ENCODE measurements at places on chromosomes 11 and 22.

DNA sequence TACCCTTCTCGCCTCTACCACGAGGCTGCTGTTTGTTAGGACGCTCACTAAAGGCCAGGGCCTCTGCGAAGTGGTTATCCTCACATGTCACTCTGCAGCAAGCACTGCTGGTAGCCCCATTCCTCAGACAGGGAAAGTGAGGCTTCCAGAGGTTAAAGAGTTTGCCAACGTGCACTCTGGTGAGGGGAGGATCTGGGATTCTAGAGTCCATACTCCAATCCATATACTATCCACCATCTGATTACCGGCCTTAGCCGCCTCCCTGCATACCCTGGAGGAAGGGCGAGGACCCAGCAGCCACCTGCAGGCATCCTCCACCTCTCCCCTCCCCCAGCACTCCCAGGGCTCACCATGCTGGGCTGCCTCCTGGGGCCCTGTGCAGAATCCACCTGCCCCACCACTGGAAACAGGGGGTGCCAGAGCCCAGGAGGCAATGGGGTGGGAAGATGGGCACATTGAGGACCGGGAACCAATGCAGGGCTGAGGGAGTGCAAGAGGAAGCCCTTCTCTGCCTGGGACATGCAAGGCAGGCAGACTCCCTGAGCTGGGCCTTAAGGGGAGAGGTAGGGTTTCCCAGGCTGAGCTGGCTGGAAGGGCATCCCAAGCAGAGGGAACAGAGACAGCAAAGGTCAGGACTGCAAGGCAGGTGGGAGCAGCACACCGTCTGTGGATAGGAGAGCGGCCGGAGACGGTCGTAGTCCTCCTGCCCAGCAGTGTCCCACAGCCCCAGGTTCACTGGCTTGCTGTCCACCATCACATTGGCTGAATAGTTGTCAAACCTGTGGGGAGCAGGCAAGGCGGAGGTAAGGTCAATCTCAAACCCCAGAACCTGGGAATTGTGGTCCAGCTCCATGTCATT, 11.7 kb downstream of the RAC2 start:
- no peak for DNase-seq

DNA sequence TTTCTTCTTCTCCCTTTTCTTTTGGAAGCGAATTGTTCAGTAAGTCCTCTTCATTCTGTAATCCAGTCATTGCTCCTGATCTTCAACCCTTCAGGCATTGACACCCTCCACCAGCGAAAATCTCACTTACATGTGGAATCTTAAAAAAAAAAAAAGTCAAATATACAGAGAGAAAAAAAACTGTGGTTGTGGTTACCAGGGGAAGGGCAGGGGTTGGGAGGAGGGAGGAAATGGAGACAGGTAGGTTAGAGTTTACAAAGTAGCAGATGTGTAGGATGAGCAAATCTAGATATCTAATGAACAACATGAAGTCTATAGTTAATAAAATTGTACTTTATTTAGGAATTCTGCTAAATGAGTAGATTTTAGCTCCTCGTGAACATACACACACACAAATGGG, 17.7 kb upstream of the TMEM123 start:
- DNase-seq, result no peak

DNA sequence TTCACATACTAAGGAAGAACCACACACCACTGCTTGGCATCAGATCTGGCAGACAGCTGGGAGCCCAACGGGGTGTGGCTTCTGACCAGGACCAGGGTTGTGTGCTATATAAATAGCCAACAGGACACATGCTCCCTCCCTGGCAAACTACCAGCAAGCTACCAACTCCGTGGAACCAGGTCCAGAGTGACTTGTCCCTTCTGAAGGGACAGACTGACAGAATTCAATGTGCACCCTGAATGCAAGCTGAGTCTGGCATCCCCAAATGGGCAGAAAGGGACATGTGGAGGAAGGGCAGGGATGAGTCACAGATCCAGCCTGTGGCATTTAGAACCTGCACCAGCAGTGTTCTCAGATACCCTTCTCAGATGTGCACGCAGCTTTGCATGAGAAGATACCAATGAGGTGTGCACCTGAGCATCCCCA, 92.9 kb downstream of the MICAL3 start:
- DNase-seq, result no peak

DNA sequence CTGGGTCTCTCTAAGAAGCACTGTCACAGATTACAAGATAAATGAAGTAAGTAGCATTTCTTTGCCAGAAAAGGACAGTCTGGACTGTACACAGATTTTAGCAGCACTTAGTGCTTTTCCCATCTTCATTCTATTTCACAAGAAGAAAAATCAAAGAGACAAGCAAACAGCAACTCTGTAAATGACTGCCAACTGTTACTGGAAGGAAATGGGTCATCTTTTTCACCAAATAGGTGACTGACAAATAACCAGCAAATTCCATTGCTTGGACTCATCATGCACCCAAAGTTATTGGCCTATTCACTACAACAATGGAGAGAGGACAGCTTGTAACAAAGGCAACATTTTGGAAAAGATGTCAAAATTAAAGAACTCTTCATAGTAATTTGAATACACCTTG, 28.9 kb upstream of the CARD18 start:
- DNase-seq, result peak; percentile 27

- DNase-seq, result no peak
Measured at GRCh38 chr11:128379587-128380580, 207.5 kb downstream of the ETS1 start.

GRCh38 chr11:129815596-129816461, at the start of gene TMEM45B:
TSS of gene TMEM45B (plus strand) at chr11:129815848. CDS start at chr11:129852483, 36,635 bp downstream.
- DNase-seq, result no peak

GRCh38 chr11:116693593-116694348, 79.0 kb downstream of the BUD13 start:
- DNase-seq, result no peak

- DNase-seq, result no peak
Measured at GRCh38 chr11:128422576-128423370, 164.6 kb downstream of the ETS1 start.

DNA sequence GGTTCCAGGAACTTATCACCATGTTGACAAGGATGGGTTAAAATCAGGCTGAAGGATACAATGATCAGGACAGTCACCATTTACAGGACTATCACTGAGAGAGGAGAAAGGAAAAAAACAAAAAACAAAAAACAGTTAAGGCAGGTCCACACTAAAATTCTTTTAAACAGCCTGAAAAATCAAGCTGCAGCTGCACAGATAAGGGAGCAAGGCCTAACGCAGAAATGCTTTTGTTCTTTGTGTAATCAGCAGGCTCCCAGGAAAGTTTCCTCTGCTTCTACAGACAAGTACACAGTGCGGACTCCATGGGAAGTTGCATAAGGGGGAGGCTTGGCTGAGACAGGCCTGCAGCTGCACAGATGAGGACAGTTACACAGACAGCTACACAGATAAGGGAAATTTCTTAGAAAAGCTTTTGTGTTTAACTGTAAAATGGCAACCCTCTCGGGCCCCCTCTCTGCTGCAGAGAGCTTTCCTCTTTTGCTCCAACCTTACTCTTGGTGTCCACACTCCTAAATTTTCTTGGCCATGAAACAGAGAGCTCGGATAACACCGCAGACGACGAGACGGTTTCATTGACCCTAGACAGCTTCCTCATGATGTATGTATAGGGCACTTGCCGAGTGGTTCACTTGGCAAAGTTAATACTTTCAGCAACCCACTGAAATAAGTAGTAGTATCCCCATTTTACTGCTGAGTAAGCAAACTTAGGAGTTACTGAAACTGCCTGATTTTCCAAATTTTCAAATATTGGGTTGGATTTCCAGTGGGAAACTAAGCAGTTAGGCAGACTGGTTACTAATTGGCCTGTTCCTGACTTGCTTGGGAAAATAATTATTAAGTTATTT, 45.5 kb downstream of the PIWIL3 start:
- DNase-seq, result peak; percentile 66

DNA sequence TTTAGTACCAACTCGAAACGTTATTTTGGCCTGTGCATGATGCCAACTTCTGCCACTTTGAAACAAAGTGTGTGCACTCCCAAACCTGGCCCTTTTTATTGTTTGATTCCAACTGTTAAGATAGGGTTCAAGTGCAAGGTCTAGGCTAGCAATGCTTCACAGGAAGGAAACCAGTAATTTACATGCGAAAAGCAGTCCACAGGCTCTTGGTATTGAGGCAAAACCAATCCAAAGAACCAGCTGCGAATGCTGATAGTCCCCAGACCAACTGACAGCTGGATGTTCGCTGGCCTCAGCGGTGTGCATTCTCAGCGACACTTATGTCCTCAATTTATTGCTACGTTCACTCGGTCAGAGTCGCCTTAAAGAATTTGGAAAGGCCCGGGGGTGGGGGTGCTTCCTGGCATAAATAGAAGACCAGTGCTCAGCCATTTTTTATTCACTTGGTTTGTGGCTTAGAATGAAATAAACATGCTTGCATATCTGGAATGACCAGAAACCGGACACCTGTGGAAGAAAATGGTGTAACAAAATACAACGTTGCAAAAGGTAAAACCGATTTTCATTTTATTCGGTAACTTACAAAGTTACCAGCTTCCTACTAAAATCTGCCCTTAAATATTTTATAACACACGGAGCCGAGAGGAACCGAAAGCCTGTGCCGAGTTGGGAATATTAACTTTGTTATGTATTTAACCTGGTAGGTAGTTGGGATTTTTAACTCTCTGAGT, 1.6 kb downstream of the CPT1A start:
- DNase-seq, result peak; percentile 42

GRCh38 chr11:115996808-115997188, 492.6 kb upstream of the CADM1 start:
- DNase-seq, result no peak

- no peak for DNase-seq
Measured at GRCh38 chr11:17719028-17719937, at the start of gene MYOD1. TSS of gene MYOD1 (plus strand) at chr11:17719571. CDS start at chr11:17719783, 212 bp downstream.

DNA sequence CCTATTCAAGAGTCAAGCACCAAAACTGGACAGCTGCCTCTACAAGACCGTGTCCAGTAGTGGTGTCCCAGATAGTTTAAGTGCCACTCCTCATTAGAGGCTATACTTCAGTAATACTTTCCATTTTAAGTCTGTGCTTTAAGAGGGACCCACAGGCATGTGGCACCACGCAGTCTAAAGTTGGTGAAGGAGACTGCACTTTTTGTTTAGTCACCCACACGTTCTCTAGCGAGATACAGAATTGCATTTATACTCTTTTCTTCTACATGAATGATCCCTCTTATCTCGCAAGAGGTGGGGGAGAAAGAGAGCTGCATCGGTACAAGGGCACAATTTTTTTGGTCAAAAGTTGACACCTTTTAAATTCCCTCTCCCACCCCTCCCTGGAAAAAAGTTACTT, 41.5 kb downstream of the DDX6 start:
- no peak for DNase-seq

DNA sequence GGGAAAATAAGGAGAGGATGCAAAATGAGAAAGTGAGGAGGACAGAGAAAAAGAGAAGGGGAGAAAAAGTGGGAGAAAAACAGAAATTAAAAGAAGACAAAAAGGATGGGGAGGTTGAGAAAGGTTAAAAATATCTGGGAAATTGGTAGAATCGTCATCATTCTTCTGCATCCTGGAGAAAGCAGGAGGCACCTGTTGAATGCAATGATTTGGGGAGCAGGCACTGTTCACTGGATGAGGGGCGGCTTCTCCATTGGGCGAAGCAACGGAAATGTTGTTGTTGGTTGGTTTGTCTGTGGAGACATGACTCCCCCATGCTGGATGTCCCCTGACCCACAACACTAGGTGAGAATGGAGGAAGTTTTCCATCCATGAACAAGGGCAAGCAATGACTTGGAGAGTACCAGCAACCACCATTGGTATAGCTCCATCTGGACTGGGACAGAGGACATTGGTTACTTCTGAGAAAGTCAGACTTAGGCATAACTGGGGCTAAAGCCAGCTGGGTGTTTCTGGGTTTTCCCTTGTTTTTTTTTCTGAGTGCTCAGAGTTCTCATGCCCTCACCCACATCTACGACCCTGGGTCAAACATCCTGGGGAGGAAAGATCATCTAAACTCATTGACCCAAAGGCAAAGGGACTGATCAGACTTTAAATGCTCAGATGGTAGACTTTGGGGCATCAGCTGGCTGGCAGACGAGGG, 11.9 kb upstream of the CD44 start:
- no peak for DNase-seq

GRCh38 chr22:45925811-45926351, 51.1 kb downstream of the WNT7B start:
- no peak for DNase-seq

DNA sequence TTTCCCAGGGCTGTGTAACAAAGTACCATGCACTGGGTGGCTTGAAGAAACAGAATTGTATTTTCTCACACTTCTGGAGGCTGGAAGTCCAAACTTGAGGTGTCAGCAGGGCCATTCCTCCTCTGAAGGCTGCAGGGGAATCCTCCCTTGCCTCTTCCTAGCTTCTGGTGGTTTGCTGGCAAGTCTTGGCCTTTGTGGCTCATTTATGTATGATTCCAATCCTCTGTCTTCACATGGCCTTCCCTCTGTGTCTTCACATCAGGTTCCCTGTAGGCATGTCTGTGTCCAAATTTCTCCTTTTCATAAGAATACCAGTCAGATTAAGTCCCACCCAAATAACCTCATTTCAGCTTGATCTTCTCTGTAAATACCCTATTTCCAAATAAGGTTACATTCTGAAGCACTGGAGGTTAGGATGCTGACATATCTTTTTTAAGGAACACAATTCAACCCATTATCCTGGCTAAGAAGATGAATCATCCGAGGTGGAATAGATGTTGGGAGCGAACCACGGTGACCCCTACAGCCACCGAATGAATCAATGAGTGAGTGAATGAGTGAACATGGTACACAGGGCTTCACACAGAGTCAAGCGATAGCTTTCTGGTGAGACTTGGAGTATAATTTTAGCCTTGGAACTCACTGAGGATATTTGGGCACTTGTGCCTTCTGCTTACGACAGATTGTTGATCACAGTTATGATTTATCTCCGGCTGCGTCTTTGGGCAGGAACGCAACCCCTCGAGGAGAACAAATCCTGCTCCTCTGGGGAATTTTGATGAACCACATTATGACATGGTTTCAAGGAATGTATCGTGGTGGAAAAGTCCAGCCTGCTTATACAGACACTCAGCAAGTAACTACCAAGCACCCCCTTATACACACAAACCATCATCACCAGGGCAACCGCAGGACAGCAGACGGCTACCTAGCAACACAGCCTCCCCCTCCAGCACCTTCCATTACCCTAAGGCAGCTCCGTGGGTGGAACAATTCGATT, 34.3 kb upstream of the MICAL2 start:
- peak; percentile 97 for DNase-seq

DNA sequence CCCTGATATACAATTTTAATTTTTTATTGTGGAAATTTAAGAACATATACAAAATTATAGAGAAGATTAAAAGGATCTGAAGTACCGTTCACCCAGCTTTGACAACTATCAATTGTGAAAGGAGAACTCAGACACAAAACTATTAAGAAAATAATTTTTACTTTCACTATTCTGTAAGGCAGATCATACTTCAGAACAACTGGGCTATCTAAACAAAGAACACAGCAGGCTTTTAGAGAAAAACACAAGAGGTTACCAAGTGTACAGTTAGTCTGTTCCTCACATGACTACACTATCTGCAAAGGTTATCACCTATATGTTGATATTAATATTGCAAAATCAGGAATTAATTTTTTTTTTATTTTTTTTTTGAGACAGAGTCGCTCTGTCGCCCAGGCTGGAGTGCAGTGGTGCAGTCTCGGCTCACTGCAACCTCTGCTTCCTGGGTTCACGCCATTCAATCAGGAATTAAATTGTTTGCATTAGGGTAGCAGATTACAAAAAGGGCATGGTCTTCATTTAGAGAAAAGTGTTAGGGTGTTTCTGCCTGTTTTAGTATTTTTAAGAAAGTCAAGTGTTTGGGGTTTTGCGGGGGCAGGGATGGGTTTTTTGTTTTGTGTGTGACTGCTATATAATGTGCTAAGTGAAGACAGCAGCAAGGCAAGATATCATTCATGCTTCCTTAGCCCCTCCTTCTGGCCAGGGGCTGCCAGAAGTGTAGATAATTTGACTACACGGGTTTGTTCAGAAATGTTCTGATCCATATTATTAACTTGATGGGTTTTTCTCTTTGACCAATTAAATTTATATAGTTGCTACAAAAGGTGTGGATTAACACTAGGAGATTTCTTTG, 27.6 kb upstream of the SIK2 start:
- no peak for DNase-seq
